ENCODE measurements at places on chromosomes 2 and 18.

DNA sequence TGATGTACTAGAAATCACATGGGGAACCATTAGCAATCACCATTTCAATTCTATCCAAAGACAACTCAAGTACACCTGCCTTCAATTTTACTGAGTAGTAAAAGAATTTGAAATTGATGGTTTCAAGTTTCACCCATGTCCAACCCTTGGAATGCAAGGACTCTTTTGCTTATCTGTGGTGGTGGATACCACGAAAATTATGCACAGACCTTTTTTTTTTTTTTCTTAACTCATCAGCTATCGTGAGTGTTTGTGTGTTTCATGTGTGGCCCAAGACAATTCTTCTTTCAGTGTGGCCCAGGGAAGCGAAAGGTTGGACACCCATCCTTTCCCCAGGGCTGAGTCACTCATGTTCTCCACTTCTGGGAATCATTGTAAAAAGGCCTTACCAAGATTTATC lies 23.1 kb downstream of the ID2 start:
- no peak for DNase-seq

DNA sequence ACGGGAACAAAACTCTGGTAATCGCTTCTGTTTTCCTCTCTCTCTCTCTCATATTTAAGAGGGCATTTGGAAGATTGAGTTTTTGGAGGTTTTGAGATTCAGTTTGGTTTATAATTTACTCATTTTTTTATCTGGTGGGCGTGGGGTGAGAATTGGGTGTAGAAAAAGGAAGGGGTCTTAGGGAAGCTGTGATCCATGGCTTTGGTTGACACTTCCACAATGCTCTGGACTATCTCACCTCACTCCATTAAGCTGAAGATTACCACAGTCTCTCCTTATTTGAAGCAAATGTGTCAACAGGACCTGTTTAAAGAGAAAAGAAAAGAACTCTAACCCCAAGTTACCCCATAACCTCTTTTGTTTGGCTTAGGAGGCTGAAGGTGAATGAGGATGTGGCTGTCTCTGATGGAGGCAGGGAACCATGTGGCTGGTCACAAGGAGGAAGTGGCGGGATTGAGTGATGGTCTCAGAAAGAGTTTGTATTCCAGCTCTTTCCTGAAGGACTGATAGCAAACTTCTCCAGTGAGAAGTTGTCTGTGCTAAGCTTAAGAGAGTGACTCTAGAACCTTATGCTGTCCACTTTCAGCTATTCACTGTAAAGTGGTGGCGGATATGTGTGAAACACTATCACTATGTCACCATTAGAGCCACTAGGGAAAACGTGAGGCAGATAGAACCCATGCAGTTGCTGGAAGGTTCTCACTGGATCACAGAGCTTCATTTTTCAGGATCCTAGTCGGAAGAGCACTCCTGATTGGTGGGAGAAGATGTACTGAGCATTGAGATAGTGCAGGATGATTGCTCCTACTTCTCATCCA lies 934 bp downstream of the ZNF804A start:
- DNase-seq, result no peak

GRCh38 chr2:226652369-226652768 lies 147.3 kb downstream of the IRS1 start:
- DNase-seq, result no peak

DNA sequence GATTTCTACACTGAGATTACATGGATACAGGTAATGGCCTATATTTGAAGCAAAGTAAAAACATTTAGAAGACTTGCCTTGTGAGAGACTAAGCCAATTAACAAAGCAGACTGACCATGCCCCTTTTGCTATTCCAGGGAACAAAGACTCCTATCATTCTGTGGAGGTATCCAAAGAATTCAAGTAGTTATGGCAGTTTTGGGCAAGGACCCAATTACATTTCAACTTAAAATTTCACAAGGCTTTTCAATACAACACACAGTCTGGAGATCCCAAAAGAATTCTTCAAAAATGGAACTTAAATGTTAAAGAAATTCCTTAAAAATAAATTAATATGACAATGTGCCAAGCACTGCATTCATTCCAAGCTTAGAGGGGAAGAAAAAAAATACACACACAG lies 109.2 kb upstream of the CHRNA1 start:
- no peak for DNase-seq

Measured in hippocampal formation (tissue), 2 donors.